ENCODE measurements at places on chromosomes 5 and 9.

GRCh38 chr9:114511978-114512874 lies 7.0 kb upstream of the WHRN start:
- DNase-seq, result peak; percentile 36

DNA sequence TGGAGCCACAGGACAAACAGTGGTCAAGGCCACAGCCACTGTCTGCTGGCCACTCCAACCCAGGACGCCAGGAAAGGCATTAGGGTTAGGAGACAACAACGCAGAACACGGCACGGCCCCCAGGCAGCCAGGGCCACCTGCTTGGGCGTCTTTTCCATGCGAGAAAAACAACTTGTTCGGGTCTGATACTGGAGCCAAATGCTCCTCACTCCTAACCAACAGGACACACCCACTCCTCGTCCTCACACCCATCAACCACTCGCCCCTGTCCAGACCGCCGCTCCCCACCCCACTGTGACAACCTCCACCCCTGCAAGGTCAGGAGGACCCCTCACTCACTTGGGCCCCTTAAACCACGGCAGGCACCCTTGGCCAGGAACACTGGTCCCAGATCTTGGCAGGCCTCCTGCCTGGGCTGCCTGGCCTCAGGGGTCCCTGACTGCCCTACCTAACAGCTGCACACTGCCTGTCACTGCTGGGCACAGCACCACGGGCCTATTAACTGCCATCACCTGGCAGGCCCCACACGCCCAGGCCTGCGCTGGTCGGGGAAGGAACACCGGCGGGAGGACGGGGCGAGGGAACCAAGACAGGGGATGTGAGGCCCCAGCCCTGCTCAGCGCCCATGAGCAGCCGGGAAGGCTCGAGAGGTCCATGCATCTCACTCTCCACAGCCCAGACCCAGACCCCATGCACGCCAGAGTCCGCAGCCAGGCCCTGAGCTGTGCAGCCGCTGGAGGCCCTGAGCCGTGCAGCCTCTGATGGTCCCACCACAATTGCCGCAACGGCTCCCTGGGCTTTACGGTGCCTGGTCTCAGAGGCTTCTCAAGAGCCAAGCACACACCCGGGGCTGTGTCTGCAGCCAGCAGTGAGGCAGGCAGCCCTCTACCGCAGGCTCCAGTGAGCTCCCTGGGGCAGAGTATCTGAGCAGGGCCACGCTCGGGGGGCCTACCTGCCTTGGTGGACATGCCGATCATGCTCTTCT lies 13.8 kb downstream of the CLPTM1L start:
- peak; percentile 20 for DNase-seq

- peak; percentile 15 for DNase-seq
These were observed at the start of gene PCDHA11 for GRCh38 chr5:140868721-140869554. Gene PCDHA11 (plus strand): TSS chr5:140868957. CDS start chr5:140869104, 147 bp downstream.

- no peak for DNase-seq
These were observed 131.7 kb upstream of the MYO10 start for GRCh38 chr5:17067657-17068392.

DNA sequence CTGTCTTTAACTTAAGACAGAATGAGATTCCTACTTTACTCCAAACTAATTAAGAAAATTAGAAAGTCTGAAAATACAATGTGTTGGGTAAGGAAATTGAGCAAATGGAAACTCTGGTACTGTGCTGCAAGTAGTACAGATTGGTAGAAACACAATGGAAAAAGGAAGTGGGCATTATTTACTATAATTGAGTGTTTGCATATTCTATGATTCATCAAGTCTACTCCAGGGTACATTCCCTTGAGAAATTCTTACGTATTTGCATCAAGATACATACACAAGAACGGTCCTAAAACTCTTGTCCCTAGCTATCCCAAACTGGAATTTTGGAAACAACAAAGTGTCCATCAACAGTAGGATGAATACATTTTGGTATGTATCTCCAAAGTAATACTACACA lies 123.5 kb upstream of the TARS1 start:
- DNase-seq, result peak; percentile 53

DNA sequence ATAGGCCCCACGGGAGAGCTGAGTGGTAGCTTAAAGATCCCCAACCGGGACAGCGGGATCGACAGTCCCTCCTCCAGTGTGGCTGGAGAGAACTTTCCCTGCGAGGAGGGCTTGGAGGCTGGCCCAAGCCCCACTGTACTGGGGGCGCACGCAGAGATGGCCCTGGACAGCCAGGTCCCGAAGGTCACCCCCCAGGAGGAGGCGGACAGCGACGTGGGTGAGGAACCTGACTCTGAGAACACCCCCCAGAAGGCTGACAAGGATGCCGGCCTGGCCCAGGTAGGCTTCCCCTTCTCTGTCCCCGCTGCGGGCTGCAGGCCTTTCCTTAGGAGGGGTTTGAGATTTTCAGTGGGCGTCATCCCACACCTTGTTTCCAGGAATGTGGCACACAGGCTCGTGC lies 29.1 kb downstream of the FGD3 start:
- DNase-seq, result no peak

DNA sequence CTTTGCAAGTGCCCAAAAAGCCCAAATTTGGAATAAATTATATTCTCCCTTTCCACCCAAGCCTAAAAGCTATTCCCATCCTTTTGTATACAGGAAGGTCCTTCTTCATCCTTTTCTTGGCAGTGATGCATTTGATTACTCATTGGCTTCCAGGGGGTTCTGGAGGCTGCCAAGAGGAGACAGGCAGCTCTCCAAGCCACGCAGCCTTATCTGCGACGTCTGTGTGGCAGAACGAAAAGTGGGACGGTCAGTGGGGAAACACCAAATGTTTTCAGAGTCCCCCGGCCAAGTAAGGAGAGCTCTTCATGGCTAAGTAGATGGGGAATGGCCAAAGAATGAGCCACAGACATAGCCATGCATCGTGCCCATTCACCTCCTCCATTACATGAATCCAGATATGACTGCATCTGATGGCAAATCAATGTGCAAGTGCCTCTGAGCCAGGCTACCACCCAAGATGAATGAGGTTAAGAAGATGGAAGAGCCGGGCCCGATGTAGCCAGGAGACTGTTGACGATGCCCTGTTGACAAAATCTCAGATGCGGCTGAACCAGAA lies 12.1 kb downstream of the ADAM19 start:
- no peak for DNase-seq

- DNase-seq, result no peak
These were observed 13.8 kb downstream of the INVS start for GRCh38 chr9:100112677-100113336.

DNA sequence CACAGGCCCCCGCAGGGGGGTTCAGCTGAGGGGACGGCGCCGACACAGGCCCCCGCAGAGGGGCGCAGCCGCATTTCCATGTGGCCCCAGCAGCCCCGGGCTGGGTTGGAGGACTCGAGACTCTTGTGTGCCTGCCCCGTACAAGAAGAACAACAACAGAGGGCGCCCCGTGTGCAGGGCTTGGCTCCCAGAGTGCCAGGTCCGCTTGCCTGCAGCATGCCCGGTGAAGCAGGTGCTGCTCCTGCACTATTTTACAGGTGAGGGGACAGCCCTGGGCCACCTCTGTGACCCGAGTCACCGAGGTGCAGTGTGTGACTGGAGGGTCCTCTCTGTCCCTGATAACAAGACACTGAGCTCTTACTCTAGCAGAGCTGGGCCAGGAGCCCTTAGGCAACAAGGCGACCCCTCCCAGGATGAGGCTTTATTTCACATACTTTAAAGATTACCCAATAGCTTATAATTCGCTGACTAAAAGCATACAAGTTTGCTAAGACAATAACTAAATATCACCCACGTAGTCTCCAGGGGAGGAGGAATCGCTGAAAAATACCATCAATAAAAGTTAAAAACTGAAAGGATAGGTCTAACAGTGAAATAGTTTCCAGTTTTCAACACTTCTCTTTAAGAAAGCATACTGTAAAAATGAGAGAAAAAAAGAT lies 41.7 kb upstream of the SLC9A3 start:
- DNase-seq, result peak; percentile 36

GRCh38 chr5:72822944-72823343 lies 6.5 kb downstream of the TNPO1 start:
- no peak for DNase-seq

DNA sequence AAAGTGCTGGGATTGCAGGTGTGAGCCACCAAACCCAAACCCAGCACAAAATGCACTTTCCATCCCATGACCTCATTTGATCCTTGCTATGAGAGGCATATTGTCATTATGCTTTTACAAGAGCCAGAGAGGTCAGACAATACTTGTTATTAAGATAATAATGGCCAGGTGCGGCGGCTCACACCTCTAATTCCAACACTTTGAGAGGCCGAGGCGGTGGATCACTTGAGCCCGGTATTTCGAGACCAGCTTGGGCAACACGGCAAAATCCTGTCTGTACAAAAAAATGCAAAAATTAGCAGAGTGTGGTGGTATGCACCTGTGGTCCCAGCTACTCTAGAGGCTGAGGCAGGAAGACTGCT lies 55.9 kb upstream of the IL17B start:
- no peak for DNase-seq

GRCh38 chr9:37618817-37619216 lies 26.4 kb upstream of the TOMM5 start:
- DNase-seq, result peak; percentile 68

DNA sequence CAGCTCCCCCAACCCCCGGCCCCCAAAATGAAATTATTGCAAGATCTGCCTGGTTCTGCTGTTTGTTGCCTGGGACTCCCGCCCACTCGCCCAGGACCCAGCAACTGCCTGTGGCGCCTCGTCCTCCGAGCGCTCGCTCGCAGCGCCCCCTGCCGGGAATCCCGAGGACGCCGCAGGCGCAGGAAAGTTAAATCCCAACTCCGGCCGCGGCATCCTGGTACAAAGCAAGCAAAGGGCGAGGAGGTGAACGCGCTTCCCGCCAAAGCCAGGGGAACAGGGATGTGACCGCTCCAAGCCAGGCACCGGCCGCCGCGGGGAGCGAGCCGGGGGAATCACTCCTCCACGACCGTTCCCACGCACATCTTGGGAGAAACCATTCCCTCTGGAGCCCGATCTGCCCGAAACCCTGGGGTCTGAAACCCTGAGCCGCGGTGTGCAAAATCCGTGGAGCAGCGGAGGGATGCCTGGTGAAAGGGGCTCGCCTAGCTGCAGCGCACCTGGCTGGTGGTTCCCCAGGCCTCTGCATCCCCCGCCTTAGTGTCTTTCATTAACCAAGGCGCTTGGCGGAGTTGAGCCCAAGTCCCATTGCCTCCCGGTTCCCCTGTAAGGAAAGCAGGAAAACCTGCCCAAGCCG lies 1.3 kb downstream of the SEMA5A start:
- DNase-seq, result peak; percentile 85

- peak; percentile 9 for DNase-seq
These were observed 159.7 kb downstream of the MUSK start for GRCh38 chr9:110828264-110828663.

DNA sequence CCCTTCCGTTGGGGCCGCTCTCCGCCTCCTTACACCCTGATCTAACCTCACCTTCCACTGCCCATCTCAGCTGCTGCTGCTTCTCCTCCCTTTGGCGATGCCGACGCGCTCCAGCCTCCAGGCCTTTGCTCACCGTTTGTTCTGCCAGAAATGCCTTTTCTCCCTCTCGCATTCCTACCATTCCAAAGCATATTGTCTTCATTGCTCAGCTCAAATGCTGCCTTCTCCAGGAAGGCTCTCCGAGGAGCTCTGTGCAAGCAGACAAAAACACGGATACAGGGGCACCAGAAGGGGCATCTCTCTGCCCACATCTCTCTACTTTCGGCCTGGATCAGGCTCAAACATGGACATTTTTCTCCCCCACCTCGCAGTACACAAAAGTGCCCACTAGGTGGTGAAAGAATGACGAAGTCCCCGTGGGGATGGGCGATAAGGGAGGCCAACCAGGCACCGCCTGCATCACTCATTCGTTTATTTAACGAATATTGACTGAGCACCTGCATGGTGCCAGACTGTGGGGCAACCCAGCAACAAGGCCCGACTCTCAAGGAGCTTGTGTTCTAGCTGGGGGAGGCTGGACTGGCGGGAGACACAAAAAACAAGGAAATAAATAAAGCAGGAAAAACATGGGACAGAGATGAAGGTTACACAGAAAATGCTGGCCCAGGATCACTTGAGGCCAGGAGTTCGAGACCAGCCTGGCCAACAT lies 7.3 kb upstream of the GRHPR start:
- peak; percentile 76 for DNase-seq

- DNase-seq, result no peak
These were observed 753.2 kb upstream of the DMAC1 start for GRCh38 chr9:8552732-8553131.

DNA sequence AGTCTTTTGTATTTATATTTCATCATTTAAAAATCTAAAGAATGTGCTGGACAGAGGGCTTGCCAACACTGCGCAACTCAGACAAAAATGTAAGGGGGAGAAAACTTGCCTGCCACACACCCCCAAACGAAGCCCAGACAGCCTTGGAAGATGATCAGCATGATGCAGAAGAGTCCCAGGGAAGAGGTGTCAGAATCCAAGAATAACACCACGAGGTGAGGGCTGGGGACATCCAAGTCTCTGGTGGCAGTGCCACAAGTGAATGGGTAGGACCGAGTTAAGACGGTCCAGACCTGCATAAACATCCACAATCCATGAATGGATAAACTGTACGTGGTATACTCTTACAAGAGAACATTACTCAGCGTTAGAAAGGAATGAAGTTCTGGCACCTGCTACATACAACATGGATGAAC lies 10.4 kb downstream of the EPB41L4B start:
- no peak for DNase-seq

- DNase-seq, result peak; percentile 80
These were observed 39.7 kb upstream of the SLC25A51 start for GRCh38 chr9:37943345-37944265.

GRCh38 chr5:28788954-28789353 lies 1750.6 kb upstream of the CDH9 start:
- no peak for DNase-seq

Data from epithelial cell of esophagus (primary cell).